ENCODE measurements at places on chromosomes 5 and 9.
A peak's percentile ranks its signal among the peaks of the same experiment; 100 is the strongest.

- DNase-seq, result no peak
These were observed 42.9 kb upstream of the ALDOB start for GRCh38 chr9:101478444-101478843.

- DNase-seq, result peak; percentile 91
These were observed 242.3 kb upstream of the PTGER4 start for GRCh38 chr5:40437452-40437861.

- no peak for DNase-seq
These were observed 31.7 kb upstream of the AFAP1L1 start for GRCh38 chr5:149239917-149240316.

DNA sequence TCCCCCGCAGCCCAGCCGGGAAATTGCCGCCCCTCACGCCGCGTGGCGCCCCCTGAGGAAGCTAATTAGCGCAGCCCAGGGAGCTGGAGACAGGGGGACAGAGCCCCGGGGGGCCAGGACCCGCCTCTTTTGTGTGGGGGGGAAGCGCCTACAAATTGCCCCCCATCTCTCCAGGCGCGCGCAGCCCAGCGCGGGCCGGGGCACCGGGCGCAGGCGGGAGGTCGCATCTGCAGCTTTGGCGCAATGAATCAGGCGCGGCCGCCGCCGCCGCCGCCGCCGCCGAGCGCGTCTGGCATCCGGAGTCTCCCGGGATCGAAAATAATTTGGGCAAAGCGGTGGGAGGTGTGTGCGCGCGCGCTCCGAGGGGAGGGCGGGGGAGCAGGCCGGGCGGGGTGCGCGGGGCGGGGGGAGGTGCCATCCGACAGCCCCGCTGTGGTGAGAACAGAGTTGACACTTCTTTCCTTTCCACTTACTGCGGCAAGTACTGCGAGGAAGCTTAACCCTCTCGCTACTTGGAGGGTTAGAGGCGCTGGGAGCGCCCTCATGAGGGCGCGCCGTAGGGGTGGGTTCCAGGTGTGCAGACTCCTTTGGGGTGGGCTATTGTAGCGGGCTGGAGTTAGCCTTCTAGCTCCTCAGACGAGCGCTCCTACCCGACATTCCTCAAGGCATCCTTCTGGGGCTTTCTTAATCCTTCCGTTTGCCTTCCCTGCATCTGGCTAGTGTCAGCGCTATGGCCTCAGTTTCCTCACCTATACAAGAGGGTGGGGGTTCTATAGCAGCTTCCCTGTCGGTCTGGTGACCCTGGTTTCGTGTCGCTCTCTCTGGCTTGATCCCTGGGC lies 63.1 kb downstream of the CXXC5 start:
- DNase-seq, result peak; percentile 15

- DNase-seq, result no peak
These were observed 79.1 kb downstream of the ATG10 start for GRCh38 chr5:82050955-82051354.

DNA sequence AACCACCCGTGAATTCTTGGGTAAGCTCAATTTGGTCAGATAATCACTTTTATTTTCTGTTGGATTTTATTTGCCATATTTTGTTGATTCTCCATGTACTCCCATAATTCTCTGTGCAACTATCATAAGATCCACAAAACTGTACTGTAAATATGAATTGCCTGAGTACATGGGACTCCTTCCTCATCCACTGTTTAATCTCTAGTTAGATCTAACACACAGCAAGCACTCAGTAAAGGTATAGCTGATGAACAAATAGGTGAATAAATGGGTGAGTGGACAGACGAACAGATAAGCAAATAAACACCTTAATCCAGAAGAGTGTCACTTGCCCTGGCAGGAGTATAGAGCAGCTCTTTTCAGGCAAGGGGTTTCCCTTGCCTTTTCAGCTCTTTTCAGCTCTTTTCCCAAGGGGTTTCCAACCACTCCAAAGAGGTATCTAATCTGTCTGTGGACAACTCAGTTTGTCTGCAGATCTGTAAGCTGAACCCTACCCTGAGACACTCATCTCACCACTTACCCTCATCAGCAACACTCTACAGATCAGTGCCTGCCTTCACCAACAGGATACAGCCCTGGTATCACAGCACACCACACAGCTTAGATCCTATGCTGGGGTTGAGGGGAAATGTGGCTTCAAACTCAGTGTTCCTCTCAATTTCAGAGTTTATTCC lies 51.2 kb downstream of the SIL1 start:
- DNase-seq, result no peak

- DNase-seq, result no peak
These were observed 50.9 kb downstream of the MVB12B start for GRCh38 chr9:126377536-126377935.

DNA sequence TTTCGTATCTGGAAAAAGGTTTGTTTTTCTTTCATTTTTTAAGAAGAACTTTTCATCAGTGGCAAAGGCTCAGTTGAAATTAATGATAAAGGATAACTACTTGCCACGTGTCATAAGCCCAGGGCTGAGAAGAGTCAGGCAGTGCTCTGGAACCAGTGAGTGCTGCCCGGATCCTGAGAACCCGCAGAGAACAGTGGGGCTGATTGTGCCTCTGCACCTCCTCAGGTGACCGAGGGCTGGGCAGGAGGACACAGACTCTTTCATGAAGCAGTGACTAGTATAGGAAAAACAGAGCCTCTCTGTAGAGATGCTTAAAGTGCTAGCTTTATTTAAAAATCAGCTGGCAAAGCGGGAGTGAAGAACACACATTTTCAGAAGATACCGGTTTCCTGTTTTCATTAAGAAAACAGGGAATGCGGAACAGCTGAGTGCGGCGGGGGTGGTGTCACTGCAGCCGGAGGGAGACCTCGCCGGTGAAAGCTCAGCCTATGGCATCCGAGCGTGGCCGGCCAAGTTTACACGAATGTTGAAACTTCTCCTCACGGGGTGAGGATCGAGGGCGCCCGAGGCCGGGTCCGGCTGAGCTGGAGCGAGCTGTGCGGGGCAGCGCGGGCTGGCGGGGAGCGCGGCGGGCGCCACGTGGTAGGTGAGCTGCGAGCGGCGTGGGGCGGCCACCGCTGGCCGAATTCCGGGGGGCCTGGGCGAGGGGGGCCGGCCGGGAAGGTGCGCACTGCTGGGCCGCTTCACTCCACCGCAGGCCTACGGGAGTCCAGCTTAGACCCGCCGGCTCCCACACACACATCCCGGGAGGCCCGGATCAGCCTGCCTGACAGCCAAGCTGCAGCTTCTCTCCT lies 134.7 kb upstream of the DMRT1 start:
- DNase-seq, result peak; percentile 64

DNA sequence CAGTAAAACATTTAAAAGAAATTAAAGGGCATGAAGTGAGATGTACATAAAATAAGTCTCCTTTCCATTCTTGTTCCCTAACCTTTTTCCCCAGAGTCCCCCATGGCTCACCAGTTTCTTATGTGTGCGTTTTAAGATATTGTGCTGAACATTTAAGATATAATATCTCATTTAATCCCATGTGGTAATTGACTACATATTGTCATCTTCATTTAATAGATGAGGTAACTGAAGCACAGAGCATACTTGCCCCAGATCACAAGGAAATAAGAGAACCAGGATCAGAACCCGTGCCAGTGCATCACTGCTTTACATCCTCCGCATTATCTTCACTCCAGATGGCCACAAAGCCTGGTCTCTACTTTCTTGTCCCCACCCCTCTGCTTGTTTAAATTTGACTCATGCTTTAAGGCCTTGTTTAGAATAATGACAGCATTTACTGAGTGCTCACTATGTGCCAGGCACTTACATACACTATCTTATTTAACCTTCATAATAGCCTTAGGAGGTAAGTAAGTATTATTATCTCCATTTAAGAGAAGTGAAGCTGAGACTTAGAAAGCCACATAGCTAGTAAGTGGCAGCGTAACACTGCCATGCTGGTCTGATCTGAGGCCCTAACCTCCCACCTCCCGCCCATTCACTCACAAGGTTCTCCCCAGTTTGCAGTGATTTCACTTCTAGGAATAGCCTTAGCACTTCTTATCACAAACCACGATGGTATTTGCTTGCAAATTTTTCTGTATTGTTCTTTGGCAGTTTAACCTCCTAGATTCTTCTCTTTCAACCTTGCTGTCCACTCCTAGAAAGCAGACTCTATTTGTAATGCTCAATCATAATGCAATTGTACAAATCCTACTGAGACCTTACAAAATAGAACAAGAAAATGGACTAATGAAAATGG lies 78.4 kb upstream of the IL6ST start:
- DNase-seq, result no peak

GRCh38 chr5:151758141-151758429 lies 346 bp downstream of the ATOX1 start:
- DNase-seq, result no peak

GRCh38 chr9:70852711-70853240 lies 268.6 kb downstream of the TRPM3 start:
- peak; percentile 22 for DNase-seq

- peak; percentile 69 for DNase-seq
These were observed 5.0 kb downstream of the IL3 start for GRCh38 chr5:132065351-132065937.

GRCh38 chr5:22970956-22971618 lies 117.9 kb upstream of the CDH12 start:
- no peak for DNase-seq

- no peak for DNase-seq
These were observed 200.7 kb downstream of the FANCC start for GRCh38 chr9:95116808-95117204.

DNA sequence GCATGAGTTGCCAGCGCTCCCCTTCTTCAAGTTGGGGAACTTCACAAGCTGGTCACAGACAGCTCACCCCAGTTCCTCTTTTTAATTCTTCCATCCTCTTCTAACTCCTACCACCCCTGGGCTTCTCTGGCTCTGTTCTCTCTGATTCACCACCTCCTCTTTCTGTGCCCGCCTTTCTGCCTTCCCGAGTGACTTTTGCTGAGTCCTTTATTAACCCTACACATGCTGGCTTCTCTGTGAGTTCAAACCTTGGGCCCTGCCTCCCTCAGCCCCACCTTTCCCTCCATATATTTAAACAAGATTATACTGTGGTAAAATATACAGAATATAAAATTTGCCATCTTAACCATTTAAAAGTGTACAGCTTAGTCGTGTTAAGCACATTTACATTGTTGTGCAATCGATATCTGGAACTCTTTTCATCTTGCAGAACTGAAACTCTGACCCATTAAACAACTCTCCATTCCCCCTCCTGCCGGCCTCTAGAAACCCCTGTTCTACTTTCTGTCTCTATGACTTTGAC lies 32.0 kb downstream of the SLC46A2 start:
- peak; percentile 37 for DNase-seq

- DNase-seq, result no peak
These were observed 237.8 kb downstream of the ARRDC3 start for GRCh38 chr5:91145333-91145620.

GRCh38 chr9:13690595-13690994 lies 411.1 kb upstream of the MPDZ start:
- DNase-seq, result peak; percentile 19

- no peak for DNase-seq
These were observed 89.4 kb upstream of the SH3PXD2B start for GRCh38 chr5:172543484-172544298.

GRCh38 chr9:104882566-104882965 lies 45.4 kb downstream of the ABCA1 start:
- DNase-seq, result no peak

DNA sequence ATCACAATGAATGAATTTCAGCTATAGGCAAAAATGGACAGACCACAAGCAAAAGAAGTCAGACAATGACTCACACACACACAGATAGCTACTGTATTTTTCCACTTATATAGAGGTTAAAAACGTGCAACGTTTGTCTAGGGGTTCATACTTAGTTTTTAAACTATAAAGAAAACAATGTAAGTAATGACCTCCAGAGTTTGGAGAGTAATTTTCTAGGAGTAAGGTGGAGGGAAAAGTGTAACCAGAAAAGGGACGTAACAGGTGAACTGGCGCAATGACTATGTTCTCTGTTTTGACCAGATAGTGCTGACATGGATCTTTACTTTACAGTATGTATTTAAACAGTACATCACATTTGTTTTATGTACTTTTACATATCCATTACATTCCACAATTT lies 51.1 kb downstream of the FNIP1 start:
- no peak for DNase-seq

GRCh38 chr5:126847456-126847820 lies 70.5 kb downstream of the LMNB1 start:
- DNase-seq, result no peak

DNA sequence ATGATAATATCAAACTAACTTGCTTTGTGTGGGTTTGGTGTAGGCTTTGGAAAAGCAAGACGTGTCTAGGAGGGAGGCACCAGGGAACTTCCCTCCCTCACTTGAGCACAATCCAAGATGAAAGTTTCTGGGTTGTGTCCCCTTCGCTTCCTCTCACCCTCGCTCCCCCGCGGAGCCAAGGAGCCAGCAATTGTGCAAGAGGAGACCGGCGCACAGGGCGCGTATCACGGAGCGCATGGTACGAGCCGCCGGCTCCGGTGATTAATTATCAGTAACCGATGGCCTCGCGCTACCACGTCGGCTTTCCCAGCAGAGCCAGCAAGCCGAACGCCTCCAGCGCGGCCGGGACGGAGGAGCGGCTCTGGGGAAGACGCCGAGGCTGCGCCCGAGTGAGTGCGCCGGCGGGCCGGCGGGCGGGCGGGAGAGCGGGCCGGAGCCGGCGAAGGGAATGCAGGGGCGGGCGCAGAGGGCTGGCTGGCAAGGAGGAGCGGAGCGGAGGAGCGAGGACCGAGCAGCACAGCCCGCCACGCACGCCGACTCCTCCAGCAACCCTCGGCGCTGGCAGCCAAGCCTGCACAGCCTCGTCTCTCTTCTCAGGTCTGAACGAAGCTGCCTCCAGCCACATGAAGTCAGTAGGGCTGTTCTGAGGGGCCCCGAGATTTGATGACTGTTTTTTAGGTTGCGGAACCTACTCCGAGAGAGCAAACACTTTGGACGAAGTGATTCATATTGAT lies 143.6 kb downstream of the BNC2 start:
- peak; percentile 95 for DNase-seq

GRCh38 chr5:102760815-102761214 lies 5.7 kb downstream of the PAM start:
- DNase-seq, result peak; percentile 38

GRCh38 chr9:76835571-76836283 lies 70.2 kb downstream of the PRUNE2 start:
- DNase-seq, result peak; percentile 97

- no peak for DNase-seq
These were observed 86.1 kb downstream of the SEMA6A start for GRCh38 chr5:116488356-116489041.

All from fibroblast of mammary gland (primary cell).